ENCODE measurements at places on chromosomes 13 and 19.

DNA sequence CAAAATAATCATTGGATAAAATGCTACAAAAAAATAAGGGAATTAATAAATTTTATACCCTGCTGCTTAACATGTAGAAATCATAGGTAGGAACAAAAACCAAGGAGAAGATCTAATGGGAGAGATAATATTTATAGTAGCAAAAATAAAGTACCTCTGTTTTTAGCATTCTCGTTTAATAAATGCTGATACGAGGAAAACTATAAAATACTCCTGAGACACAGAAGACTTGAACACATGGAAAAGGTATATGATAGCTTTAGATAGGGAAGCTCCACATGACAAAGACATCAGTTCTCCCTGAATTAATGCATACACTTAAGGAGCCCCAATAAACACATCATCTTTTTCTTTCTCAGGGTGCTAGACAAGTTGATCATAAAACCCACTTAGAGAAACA, 44.6 kb upstream of the MCF2L start:
- no peak for DNase-seq

GRCh38 chr13:106942563-106942962, 374.6 kb upstream of the ARGLU1 start:
- DNase-seq: no peak

DNA sequence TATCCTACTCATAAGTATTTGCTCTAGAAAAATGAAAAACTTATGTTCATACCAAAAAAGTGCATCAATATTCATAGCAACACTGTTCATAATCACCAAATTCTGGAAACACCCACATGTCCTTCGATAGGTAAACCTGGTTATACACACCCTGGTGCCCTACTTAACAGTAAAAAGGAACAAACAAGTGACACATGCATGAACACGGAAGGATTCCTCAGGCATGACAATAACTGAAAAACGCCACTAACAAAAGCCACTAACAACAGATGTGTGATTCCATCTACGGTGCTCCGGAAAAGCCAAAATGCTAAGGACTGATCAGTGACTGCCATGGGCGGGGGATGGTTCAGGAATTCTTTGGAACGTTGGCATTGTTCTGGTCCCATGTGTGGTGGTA, 65.5 kb downstream of the STK24 start:
- no peak for DNase-seq

GRCh38 chr13:60435762-60436374, 38.8 kb downstream of the TDRD3 start:
- no peak for DNase-seq
